ENCODE measurements at places on chromosomes 11 and 22.

GRCh38 chr22:19855504-19856409 lies 1.1 kb upstream of the GNB1L start:
- peak; percentile 58 for DNase-seq

- no peak for DNase-seq
These were observed 34.0 kb downstream of the SLC22A12 start for GRCh38 chr11:64624883-64625481.

DNA sequence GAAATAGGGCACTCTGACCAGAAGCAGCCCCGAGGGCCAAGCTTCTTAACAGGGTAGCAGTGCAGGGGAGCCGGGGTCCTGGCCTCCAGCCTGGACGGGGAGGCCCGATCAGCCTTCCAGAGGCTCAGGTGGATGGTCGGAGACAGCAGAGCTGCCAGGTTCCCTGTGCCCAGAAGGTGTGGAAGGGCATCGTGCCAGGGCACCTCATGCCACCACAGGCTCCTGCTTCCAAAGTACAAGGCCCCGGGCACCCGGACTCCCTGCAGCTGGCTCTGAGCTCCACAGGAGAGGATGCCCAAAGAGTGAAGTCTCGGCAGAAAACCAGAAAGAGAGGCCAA lies 14.3 kb downstream of the EHD1 start:
- DNase-seq: no peak

- no peak for DNase-seq
These were observed 119.3 kb upstream of the SERPIND1 start for GRCh38 chr22:20654343-20655208.

- peak; percentile 15 for DNase-seq
These were observed 29.6 kb downstream of the CAT start for GRCh38 chr11:34468209-34468841.

Data from fibroblast of the aortic adventitia (primary cell).